Mesothelial cell of epicardium (in vitro differentiated cells): ENCODE measurements at places on chromosomes 12 and 14.

GRCh38 chr12:95859947-95860850 is 1.4 kb downstream of the SNRPF start:
- DNase-seq = no peak

- DNase-seq = no peak
These were observed 4.8 kb downstream of the C12orf71 start for GRCh38 chr12:27077586-27077985.

GRCh38 chr12:108602209-108602705 is 4.4 kb upstream of the TMEM119 start:
- no peak for DNase-seq

- no peak for DNase-seq
These were observed 7.3 kb upstream of the ZNF740 start for GRCh38 chr12:53173085-53173715.

- no peak for DNase-seq
These were observed 136.4 kb upstream of the LGR5 start for GRCh38 chr12:71303199-71303598.

GRCh38 chr12:112468046-112468445 is 49.3 kb downstream of the PTPN11 start:
- DNase-seq = no peak

DNA sequence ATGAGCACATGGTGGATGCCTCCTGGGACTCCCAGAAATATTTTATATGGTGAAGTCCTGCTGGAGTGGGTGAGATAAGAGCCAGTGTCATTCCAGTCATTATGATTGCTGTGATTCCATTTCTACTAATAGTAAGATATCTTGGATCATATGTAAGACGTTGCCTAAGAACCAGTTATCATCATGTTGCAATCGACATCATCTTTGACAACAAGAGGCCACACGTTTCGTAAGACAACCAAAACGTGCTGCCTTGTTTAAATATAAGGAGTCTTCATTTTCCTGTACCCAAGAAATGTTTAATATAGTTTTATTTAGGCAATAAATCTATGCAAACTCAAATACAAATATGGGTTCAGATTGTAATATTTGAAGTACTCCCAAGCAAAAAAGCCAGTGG is 58.4 kb downstream of the SPTSSA start:
- DNase-seq = no peak

DNA sequence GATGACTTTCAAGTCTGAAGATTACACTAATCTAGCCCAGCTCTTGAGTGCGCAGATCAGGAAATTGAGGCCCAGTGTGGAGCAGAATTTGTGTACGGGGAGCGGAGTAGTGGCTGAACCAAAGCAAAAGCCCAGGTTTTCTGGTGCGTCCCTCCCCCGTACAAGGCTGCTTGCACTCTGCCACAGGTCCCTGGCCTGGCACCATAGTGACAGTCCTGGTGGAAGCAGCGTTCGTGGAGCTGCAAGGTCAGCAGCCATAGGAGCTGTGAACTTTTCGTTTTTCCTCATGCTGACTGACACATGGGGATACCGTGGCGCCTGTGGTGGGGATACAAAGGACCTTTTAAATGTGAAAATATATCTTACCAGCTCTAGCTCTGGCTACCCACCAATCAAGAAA is 1.7 kb downstream of the EVL start:
- DNase-seq = no peak
